ENCODE measurements at places on chromosomes 7 and 10.

GRCh38 chr10:75744261-75744660 is 312.8 kb downstream of the LRMDA start:
- no peak for DNase-seq

GRCh38 chr7:114919587-114919986 is 2.3 kb upstream of the MDFIC start:
- DNase-seq: no peak

DNA sequence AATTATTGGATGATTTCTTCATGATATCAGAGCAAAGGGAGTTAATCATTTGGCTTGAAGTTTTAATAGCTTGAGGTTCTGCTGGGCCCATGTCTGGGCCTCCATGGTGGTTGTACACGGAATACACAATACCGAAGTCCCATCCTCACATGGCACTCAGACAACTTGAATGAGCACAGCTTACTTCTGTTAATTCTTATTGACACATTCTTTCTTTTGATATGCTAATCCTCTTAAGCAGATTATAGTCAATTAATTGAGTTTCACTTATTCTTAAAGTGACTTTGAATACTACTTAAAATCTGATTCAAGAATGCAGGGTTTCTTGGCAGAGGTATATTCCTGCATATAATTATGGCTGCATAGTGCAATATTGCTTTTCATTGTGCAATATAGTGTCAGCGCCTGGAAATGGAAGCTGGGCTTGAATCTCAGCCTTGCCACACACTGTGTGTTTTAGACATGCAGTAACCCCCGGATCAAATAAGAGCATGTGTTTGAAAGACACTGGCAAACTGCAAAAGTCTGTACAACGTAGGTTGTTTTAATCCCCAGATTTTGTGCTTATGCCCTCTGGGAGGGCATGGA is 543.5 kb upstream of the ADARB2 start:
- DNase-seq: peak; percentile 18

DNA sequence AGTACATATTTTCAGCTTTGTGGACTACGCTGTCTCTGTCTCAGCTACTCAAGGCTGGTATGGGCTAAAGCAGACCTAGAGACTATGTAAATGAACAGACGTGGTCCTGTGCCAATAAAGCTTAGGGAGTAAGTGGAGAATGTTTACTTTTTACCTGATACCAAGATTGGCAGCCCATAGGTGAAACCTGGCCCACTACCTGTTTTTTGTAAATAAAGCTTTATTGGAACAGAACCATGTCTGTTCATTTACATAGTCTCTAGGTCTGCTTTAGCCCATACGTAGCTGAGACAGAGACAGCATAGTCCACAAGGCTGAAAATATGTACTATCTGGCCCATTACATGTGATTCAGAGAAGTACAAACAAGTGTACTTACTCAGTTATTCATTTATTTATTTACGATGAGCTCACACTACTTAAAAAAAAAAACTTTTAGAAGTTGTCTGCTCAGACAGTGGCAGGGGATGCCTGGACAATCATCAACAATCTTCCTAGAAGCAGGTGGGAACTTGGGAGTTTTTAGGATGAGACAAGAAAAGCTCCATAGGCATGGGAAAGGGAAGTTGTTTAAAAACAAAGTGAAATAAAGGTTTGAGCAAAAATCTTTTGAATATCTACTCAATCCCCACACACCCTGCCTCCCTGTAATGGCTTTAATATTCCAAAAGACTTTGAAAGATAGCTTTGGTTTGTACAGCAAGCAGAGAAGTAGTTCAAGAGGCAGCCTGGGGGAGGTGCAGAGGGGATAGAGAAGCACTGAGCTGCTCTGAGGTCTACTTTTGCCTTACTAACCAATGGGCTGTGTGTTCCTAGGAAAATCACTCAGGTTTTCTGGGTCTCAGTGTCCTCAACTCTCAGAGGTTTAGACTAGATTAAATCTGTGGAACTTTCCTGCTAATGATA is 114.4 kb upstream of the AFAP1L2 start:
- no peak for DNase-seq

GRCh38 chr7:21731977-21732376 is 189.1 kb downstream of the DNAH11 start:
- DNase-seq: no peak

DNA sequence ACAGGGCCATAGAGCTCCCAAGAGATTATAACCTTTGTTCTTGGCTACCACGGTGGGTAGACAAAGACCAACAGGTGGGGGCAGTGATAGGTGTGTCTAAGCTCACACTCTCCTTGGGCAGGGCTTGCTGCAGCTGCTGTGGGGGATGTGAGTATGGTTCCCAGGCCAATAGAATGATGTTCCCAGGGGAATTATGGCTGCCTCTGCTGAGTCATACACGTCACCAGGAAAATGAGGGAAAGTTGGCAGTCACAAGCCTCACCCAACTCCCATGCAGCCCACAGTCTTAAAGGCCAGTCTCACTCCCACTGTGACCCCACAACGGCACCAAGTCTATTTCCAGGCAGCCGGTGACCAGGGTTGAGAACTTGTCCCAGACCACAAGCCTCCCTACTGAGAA is 453.4 kb upstream of the PODXL start:
- DNase-seq: no peak

DNA sequence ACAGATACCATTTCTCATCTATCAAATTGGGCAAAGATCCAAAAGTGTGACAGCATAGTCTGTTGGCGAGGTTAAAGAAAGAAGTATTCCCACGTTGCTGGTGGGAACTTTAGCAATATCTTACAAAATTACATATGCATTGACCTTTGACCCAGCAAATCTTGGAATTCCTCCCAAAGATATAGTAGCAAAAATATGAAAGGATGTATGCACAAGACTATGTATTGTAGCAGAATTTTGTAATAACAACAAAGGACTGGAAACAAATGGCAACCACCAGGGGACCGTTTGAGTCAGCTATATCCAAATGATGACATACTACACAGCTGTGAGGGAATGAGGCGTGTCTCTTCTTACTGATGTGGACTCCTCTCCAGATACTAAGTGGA is 50.2 kb downstream of the KCNH2 start:
- DNase-seq: no peak

DNA sequence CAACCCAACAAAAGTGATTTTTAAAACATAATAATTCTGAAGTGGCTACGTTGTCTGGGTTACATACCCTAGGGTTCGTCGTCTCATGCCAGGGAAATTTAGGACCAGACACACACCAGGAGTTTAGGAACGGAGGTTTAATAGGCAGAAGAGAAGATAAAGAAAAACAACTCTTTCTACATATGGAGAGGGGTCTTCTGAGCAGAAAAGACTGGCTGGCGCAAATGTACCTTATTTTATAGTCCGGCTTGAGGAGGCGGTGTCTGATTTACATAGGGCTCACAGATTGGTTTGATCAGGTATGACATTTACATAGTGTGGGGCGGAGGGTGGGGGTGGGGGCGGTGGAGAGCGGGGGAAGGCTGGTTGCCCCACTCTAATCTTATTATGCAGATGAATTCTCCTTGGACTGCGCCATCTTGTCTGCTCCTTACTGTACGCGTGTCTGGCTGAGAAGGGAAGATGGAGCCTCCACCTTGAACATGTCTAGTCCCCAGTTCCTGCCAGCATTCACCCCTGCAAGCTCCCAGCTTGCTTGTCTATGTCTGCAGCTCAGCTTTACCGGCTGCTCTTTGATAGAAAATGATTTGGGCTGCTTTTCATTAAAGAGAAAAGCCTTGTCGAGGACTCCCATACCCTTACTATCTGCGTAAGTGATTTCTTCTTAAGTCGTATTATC is 98.7 kb downstream of the RALA start:
- no peak for DNase-seq

GRCh38 chr10:101939729-101940128 is 96.1 kb upstream of the KCNIP2 start:
- no peak for DNase-seq

GRCh38 chr7:139431010-139431409 is 52.5 kb downstream of the KLRG2 start:
- no peak for DNase-seq

DNA sequence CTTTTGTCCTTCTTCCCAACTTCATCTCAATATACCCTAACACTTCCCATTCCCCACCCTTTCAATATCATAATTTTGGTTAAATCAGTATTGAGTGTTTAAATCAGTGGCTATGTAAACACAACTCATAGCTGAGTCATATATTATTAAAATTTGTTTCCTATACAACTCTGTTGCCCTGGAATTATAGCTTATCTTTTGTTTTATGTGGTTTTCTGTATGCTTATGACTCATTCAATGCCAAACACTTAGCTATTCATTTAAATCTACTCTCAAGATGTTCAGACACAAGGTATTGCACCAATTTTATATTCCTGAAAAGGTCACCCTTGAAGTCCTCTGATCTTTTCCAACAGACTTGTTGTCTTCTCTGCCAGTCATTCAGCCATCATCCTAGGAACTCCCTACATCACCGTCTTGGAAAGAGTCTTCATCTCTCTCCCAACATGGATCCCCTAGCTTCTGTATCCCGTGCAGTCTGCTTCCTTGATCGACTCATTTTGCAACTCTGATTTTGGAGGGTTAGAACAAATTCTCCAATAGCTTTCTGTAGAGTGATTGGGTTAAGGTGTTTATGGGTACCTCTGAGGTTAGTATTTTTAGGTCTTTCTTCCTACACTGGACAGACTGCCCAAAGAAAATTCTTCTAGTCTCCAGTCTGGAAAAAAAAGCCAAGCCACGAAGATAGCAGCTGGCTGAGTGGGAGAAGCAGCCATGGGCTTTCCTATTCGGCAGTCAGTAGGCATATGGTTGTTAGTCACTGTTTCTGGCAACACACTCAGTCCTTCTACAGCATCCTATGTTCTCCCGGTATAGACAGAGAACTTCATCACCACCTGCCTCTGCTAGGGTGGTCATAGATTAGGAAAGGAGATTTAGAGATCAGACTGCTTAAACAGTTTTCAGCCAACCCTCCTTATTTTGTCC is 102.1 kb downstream of the CRPPA start:
- DNase-seq: no peak

DNA sequence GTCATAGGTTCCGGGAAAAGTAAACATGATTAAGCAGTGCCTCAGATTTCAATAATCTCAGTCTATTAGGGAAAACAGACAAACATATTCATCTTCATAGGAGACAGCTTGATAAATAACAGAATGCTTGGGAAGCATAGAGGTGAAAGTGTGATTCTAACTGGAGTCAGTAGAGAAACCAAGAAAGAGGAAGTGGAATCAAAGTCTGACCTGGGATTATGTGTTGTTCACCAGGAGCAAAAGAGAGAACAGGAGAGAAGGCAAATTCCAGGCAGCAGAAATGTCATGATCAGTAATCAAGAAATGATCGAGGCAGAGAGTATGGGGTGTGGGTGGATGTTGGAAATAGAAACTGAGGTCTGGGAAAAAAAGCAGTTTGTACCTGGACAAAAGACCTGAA is 43.7 kb downstream of the DGKB start:
- no peak for DNase-seq

DNA sequence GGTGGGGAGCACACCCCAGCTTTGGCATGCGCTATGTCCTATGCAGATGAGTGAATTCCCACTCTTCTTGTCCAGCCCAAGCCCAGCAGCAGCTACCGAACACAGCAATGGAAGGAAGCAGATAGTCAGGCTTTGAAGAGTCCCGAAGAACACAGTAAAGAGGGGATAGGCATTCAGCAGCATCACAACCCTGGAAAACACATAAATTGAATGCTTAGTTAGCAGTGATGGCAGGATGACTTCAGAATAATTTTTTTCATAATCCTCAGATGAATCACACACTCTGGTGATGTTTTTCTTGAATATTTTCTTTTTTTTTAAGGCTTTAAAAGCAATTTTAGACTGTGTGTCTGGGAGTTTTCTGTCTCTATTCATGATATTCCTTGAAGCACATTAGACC is 95.8 kb downstream of the CFAP58 start:
- no peak for DNase-seq

GRCh38 chr10:81179805-81180452 is 642.2 kb downstream of the SH2D4B start:
- peak; percentile 9 for DNase-seq

GRCh38 chr7:10463701-10464100 is 510.0 kb upstream of the PHF14 start:
- DNase-seq: no peak

- no peak for DNase-seq
Measured at GRCh38 chr7:143384148-143384547, 3.0 kb downstream of the ZYX start.

DNA sequence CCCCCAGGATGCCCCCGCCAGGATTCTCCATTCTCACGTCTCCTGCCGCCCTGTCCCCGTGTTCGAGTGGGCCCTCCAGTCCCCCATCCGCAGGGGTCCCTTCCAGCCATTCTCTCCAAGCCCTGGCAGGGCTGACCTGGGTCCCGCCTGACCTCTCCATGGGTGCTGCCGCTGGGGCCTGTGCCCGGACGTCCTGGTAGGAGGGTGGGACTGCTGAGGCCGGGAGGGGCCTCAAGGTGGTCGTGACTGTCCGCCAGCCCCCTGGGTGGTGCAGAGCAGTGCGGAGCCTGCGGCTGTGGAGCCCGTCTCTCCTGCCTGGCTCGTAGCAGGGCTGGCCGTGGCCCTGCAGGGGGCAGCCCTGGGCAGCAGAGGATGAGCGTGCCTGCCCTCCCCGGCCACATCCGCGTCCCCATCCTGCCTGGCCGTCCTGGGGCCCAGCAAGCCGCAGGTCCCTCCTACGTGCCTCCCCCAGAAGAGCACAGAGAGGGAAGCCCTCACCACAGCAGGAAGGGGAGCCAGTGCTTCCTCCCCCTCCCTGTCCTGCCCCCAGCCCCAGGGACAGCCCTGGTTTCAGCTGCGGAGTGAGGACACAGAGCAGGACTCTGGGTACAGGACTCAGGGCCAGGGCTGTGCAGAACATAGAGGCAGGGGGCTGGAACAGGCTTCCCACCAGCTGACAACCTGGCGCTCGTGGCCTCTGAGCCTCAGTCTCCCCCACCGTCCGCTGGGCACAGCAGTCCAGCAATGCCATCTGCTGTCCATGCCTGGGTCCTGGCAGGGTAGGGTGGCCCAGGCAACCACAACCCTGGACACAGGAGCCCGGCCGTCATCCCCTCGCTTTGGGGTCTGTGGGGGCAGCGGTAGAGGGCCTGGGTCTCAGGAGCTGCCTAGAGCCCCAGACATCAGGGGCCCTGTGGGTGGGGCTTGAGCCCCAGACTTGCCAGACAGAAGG is 1.5 kb upstream of the GRIFIN start:
- no peak for DNase-seq

GRCh38 chr7:128201690-128202085 is 39.4 kb upstream of the LEP start:
- no peak for DNase-seq

DNA sequence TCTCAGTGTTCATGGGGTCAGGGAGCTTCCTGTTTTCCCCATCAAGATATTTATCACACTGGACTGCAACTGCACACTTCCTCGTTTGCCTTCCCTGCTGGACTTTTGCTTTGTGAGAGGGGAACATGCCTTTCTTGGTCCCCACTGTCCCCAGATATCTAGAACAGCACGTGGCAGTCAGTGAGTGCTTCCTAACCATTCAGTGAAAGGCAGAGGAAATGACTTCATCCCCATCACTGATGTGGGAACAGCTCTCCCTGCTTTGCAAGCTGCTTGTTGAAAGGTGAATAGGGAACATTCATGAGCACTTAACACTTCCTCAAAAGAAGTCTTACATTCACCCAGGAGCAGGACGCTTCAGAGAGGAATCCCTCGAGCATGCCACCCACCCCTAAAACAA is 135.4 kb downstream of the MYOF start:
- DNase-seq: no peak

GRCh38 chr7:27434756-27435400 is 192.3 kb downstream of the EVX1 start:
- DNase-seq: no peak

Measured in neuronal stem cell (in vitro differentiated cells).